ENCODE measurements at places on chromosomes 7 and 10.

GRCh38 chr10:19745672-19746071 is 70.6 kb upstream of the PLXDC2 start:
- no peak for DNase-seq

DNA sequence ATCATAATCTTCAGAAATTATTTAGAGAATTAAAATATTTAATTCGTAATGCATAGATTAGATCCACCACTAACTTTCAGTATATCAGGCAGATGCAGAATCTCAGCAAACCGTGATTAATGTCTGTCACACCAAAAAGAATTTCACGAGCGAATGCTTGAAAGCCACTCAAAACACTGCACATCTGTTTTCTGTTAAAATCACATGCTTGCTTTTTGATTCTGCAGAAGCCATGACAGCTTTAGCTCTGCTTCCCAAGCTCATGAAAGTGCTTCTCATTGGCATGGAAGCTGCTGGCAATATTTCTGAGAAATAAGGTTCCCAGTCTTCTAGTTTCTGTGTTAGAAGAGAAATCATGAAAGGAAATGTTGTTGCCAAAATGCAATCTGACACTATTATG is 837.8 kb upstream of the LRRN3 start:
- DNase-seq: no peak

DNA sequence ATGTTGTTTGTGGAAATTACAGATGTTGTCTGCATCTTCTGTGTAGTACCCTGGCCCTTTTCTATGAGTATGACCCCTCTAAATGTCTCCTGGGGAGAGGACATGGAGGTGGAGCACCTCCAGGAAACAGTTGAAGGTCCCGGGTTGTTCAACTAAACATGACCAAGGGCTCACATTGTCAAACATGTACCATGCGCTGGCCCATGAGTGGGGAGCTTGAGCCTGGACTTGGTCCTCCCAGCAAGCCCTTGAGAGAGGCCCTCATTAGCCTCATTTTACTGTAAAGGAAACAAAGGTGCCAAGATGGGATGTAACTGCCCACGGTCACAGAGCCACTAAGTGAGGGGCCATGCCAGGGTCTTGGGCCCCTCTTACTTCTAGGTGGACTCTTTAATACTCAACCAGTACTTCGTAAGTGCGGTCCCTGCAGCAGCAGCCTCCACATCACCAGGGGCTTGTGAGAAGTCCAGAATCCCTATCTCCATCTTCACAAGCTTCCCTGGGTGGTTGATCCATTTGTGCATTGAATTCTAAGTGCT is 31.2 kb downstream of the C10orf71 start:
- no peak for DNase-seq

- no peak for DNase-seq
These were observed 75.7 kb downstream of the SPAG6 start for GRCh38 chr10:22420787-22421517.

DNA sequence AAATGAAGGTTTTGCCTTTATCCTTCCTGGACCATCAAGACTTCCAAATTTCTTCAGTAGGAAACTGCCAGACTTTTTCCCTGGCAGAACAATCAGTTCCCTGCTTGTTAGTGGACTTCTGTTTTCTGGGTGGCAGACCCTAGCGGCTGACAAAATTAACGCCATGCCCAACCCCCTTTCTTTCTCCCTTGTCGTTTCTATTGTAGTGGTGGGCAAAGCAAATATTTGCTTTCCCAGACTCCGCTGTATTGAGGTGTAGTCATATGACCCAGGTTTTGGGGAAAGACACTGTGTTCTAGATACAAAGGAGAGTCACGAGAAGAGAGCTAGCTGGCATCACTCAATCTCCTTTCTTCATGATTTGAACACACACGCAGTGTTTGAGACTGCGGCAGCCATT is 7.7 kb downstream of the PON2 start:
- DNase-seq: no peak

DNA sequence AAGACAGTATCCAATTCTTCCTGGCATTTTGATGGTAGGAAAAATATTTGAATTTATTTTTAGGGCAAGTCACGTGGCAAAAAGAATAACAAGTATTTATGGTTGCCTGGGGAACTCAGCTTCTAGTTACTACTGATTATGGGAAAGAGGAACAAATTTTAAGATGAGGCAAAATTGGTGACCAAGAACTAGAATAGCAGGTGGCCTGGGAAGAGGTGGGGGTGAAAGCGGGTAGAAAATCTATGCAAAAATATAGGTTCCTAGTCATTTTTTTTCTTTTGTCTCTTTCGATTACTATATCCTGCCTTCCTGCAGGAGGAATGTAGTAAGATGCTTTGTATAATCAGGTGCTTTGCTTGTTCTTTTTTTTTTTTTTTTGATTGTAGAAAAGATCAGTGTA is 27.8 kb downstream of the ENTPD1 start:
- no peak for DNase-seq

DNA sequence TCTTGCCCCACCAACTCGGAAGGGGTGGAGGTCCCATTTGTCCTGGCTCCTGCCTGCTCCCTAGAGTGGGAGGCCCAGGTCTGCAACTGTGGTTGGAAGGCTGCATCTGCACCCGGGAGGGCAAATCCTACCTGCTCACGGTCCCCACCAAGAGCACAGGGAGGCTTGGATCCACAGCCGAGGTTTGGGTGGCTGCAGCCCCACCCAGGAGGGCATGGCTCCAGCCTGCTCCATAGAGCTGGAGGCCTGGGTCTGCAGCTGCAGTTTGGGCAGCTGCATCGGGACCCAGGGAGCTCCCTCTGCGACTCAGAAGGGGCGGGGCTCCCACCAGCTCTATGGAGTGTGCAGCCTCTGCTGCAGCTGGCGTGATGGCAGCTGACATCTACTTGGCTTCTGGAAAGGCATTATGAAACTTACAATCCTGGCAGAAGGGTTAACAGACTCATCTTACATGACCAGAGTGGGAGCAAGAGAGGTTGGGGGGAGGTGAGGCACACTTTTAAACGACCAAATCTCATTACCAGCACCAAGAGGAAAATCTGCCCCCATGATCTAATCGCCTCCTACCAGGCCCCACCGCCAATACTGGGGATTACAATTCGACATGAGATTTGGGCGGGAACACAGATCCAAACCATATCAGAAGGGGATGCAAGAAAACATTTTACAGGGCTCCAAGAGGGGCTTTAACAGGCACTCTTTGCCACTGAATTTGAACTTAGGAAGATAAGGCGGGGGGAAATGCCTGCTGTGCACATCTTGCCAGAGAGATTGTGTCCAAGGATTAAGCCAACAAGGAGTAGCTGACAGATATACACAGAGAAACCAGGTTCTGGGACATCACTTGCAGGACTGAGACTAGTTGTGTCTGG is 8.2 kb upstream of the BLVRA start:
- DNase-seq: no peak

- no peak for DNase-seq
These were observed 85.8 kb upstream of the JAZF1 start for GRCh38 chr7:28266402-28266801.

GRCh38 chr7:114085592-114086501 is 167.0 kb upstream of the PPP1R3A start:
- DNase-seq: peak; percentile 56

DNA sequence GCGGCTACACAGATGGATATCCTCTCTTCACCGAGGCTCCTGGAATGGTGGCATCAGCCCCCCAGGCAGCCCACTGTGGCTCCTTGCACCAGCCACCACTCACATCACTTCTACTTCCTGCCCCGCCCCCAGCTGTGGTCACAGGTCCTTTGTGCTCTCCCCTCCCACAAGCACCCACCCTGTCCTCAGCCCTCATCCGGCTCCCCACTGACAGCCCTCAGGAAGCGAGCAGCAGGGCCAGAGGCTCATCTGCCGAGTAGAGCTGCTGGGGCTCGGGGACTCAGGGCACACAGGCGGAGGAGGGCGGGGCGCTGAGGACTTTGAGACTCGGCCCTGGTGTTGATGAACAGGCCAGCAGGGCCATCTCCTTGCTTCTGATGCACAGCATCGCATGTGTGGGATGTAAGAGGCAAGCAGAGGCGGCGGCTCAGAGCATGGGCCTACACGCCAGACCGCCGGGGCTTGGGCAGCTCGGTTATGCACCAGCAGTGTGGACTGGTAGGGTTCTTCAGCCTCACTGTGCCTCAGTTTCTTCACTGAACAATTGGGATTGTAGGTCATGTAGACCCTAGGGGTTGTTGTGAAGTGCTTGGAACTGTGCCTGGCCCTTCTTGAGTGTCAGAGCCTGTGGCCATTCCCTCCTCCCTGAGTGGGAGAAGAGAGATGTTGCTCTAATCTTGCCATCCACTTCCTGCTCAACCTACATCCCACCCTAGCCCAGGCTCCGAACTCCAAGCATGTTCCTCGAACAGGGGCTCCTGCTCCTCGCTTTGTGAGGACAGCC is at the start of gene PRF1:
Gene PRF1 (minus strand): TSS at position 77 of the 784 bp plus-strand sequence. CDS start 1,839 bp downstream, outside the sequence.
- peak; percentile 91 for DNase-seq

DNA sequence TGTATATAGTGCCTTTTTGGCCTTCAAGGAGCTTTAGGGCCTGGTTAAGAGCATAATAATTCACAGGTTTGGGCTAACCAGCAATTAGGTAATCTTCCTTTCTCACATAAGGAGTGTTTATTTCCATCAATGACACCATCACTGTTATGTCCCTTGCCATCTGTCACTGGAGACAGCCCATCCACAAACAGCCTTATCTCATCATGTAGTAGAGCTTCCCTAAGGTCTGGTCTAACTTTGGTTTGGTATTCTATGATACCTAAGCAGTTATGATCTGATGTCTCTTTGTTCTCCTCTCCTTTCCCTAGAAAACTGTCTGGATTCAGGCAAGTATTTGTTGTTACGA is 26.4 kb downstream of the MAPK8 start:
- no peak for DNase-seq

- no peak for DNase-seq
These were observed 517.4 kb upstream of the MKI67 start for GRCh38 chr10:128643658-128644057.

GRCh38 chr10:92045641-92046106 is 122.1 kb downstream of the BTAF1 start:
- DNase-seq: no peak

GRCh38 chr7:111202321-111202720 is 111.4 kb downstream of the LRRN3 start:
- no peak for DNase-seq

- DNase-seq: no peak
These were observed 673.3 kb downstream of the SDK1 start for GRCh38 chr7:3974329-3974728.

DNA sequence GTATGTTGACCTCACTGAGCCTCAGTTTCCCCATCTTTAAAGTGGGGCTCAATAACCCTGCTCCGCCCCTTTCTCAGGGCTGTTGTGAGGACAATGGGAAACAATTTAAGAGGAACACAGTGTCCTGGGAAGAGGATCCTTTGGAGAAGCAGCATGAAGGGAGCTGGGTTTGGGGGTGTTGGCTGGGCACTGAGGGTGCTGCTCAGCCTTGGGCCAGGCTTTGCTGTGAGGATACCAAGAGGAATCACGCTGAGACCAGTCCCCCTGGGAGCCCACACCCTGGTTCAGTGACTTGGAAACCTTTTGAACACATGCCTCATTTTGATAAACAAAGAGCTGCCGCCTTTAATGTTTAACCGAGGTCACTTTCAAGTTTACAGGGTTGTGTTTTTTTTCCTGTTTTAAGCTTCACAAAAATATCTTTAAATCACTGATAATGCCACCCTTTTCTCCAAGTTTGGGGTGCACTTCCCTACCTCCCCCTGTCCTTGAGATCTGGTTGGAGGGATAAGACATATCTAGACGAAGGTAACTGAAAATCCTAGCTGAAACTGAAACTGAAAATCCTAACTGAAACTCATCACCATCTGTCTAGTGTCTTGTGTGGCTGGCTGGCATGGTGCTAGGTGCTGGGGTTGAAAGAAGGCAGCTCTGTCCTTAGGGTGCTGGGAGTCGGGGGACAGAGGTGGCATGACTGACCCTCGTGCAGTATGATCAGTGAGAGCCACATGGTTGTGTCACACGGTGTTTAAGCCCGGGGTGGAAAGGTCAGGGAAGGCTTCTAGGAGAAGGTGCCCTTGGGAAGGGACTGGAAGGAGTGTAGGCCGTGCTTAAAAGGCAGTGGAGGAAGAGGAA is 27.7 kb downstream of the ZNF775 start:
- peak; percentile 71 for DNase-seq

Data from activated naive CD4-positive, alpha-beta T cell treated with anti-CD3 and anti-CD28 coated beads, Interleukin-2, amount 10 ng/mL, durations not matched to agents 7 days and 5 days (primary cell).